ENCODE measurements at places on chromosomes 1 and 21.

DNA sequence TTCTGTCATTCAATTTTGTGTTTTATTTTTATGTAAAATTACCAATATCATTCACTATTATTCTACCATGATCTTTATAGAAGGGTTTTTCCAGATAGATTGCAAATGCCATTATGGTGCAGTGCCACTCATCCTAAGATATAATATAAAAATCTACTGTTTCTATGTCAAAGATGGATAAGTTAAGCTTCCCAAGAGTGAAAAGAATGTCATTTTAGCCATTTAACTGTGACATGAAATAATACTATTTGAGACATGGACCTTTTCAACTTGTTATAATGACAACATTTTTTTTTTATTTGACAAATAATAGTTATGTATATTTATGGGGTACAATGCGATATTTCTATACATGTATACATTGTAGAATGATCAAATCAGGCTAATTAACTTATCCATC lies 224.3 kb downstream of the RPS6KC1 start:
- DNase-seq: no peak

DNA sequence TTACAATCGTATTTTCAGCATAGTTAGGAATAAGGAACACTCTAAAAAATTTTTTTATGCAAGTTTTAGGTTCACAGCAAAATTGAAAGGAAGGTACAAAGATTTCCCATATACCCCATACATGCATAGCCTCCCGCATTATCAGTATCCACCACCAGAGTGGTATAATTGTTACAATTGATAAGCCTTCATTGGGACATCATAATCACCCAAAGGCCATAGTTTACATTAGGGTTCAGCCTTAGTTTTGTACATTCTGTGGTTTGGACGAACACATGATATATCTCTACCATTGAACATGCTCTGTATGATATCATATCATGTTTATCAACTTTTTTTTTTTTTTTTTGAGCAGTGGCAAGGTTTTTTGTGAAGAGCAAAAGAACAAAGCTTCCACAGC lies 180.0 kb downstream of the SDCCAG8 start:
- no peak for DNase-seq

GRCh38 chr1:172283766-172284165 lies 136.7 kb upstream of the C1orf105 start:
- DNase-seq: no peak

- DNase-seq: no peak
Observed at GRCh38 chr1:28458237-28459228, 47.3 kb upstream of the RCC1 start.

DNA sequence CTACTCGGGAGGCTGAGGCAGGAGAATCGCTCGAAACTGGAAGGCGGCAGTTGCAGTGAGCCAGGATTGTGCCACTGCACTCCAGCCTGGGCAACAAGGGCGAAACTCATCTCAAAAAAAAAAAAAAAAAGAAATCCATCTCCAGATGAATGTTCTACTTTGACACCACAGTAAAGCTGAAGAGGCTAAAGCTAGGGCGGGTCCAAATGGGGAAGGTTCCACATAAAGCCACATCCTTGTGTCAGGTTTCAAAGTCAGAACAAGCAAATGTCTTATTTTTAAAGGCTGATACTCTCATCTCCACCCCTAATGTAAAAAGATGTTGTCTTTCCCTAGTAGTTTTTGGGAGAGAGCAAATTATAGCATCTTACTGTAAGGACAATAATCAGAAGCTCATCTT lies 4.4 kb upstream of the WARS2 start:
- DNase-seq: no peak

- DNase-seq: peak; percentile 87
Observed at GRCh38 chr1:95041491-95042165, 31.1 kb downstream of the ALG14 start.
